ENCODE measurements at places on chromosomes 7 and 10. TPM values are rescaled to one million over a fixed set of nuclear protein-coding genes. Genes with fewer than 3 reads are reported as not detected.

SLC39A12 gene
- not detected for total RNA-seq

LMTK2 gene
- total RNA-seq, result 12.4 TPM

ZNF32 gene
- 37.7 TPM for total RNA-seq

ASB10 gene
- total RNA-seq, result not detected

PSMA2 gene
- total RNA-seq, result 64.4 TPM

C10orf67 gene
- total RNA-seq, result not detected

TLL2 gene
- 0.90 TPM for total RNA-seq

VPS37D gene
- 3.2 TPM for total RNA-seq

BAIAP2L1 gene
- 4.9 TPM for total RNA-seq

SEMA3D gene
- 102 TPM for total RNA-seq

FAM25A gene
- total RNA-seq, result not detected

MRPL32 gene
- total RNA-seq, result 56.1 TPM

IFIT2 gene
- 18.7 TPM for total RNA-seq

SNX8 gene
- 17.4 TPM for total RNA-seq

CFAP70 gene
- 2.2 TPM for total RNA-seq

ADAP1 gene
- 11.7 TPM for total RNA-seq
